Progenitor cell of endocrine pancreas (in vitro differentiated cells): ENCODE measurements at places on chromosomes 7 and 10.

GRCh38 chr10:470339-471003, 219.0 kb downstream of the DIP2C start:
- H3K4me3 ChIP-seq: no peak overlapping the region
- peaks cover 38% of the 10 kb centered on the region for H3K36me3 ChIP-seq
- DNase-seq: no peak
- no peak overlapping the region for H3K27ac ChIP-seq
- H3K27me3 ChIP-seq: no peaks in the 10 kb centered on the region

GRCh38 chr7:43856996-43857395, 12.3 kb downstream of the MRPS24 start:
- no peaks in the 10 kb centered on the region for H3K4me1 ChIP-seq
- H3K27me3 ChIP-seq: no peaks in the 10 kb centered on the region
- no peak overlapping the region for H3K27ac ChIP-seq

GRCh38 chr7:80731281-80731680, 92.8 kb downstream of the CD36 start:
- peaks cover 11% of the 10 kb centered on the region for H3K4me1 ChIP-seq
- no peaks in the 10 kb centered on the region for H3K36me3 ChIP-seq
- DNase-seq: no peak

GRCh38 chr7:87968021-87968420, 34.0 kb downstream of the ADAM22 start:
- no peak overlapping the region for H3K27ac ChIP-seq
- no peak for DNase-seq
- peaks cover 4% of the 10 kb centered on the region for H3K36me3 ChIP-seq
- H3K4me1 ChIP-seq: no peaks in the 10 kb centered on the region
- H3K4me3 ChIP-seq: no peak overlapping the region
